ENCODE measurements at places on chromosomes 1 and 21. TPM values are rescaled to one million over a fixed set of nuclear protein-coding genes. Genes with fewer than 3 reads are reported as not detected.

EXO1 gene
- 1.2 TPM for total RNA-seq

C1orf94 gene
- total RNA-seq = 0.72 TPM

- no peak for DNase-seq
Observed at GRCh38 chr1:151579436-151580225, 32.2 kb upstream of the SNX27 start.

ATP5PO gene
- total RNA-seq = 50.8 TPM

DNA sequence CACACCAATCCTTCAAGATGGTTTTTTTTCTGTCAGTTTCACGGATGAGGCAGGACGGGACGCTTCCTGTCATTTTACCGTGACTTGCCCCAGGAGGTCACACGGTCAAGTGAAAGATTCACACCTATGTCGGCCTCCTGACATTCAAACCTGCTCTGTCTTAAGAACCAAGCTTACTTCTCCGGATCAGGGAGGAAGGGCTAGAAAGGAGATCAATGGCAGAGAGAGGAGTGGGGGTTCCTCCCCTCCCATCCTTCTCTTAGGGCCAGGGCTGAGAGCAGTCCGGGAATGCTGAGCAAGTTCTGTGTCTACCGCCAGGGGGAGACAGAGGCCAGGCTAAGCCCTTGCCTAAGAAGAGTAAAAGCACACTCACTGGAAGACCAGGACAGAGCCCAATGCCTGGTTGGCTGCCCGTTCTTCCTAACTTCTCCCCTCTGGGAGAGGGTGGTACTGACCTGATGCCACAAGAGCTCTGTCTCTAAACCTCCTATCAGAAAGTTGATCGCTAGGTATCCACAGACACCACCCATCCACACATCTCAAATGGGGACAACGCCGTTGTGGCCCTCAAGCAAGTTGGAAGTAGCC lies 1.1 kb upstream of the PPM1J start:
- peak; percentile 95 for DNase-seq

PTBP2 gene
- 31.5 TPM for total RNA-seq

- no peak for DNase-seq
Observed at GRCh38 chr1:115665319-115666096, 23.7 kb downstream of the VANGL1 start.

- peak; percentile 44 for DNase-seq
Observed at GRCh38 chr1:31154000-31154631, 85.6 kb downstream of the NKAIN1 start.

DNA sequence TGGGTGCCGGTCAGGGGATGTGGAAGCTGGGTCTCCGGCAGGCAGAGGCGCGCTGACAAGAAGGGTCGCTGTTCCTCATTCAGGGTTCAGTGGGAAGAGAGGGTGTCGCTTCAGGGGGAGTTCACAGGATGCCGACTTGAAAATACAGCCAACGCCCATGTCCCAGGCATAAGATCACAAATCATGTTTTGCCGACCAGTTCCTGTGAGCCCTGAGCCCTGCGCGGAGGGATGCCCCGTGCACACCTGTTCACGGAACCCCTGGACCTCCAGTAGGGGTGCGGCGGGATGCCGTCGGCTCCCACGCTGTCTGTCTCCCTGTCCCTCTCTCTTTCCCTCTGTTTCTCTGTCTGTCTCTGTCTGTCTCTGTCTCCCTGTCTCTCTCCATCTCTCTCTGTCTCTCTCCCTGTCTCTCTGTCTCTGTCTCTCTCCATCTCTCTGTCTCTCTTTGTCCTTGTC lies 26.8 kb downstream of the TP73 start:
- DNase-seq = no peak

PAQR6 gene
- not detected for total RNA-seq

DNA sequence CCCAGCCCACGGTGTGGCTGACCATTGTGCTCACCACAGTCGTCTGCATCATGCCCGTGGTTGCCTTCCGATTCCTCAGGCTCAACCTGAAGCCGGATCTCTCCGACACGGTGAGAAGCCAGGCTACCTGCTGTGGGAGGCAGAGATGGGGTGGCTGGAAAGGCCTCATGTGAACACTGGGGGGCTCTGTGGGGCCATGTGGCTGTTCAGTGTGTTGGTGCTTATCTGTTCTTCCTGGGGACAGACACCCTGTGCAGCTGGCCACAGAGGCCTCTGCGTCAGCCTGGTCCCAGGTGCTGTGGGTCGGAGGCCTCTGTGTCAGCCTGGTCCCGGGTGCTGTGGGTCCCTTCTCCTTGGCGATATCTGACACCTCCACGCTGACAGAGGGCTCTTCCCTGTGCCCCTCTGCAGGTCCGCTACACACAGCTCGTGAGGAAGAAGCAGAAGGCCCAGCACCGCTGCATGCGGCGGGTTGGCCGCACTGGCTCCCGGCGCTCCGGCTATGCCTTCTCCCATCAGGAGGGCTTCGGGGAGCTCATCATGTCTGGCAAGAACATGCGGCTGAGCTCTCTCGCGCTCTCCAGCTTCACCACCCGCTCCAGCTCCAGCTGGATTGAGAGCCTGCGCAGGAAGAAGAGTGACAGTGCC lies 23.2 kb downstream of the ATP8B2 start:
- no peak for DNase-seq

DNA sequence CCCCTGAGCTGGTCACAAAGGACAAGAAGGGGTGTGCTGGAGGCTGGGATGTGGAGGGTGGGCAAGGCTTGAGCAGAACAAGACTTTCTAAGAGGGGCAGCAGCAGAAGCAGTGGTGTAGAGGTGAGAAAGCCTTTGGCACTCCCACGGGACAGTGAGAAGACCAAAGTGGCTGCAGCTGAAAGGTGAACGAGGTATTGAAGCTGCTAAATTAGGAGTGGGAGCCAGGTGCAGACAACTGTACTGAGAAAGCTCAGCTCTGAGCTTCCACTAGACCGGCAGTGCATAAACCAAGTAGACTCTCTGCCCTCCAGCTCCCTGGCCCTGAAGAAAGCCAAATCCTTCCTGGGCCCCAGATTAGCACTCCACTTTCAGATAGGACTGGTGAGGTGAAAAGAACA lies 93.0 kb downstream of the VWA5B1 start:
- DNase-seq = no peak

RIMS3 gene
- 5.8 TPM for total RNA-seq

DNA sequence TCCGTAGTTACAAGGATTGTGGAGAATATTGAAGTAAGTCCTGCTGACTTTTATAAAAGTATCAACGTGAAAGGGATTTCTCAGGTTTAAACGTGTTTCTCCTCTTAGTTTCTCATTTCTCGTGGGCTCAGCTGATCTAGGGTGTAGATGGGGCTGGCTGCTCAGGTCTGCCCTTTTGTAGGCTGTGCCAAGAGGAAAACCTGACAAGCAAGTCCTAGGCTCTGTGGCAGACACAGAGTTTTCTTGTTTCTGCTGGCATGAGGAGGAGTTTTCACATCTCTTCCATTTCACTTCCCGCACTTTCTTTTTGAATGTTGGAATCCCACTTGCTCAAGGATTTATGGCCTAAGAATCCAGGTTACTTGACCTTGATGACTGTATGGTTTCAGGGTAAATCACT lies 14.8 kb downstream of the VPS13D start:
- DNase-seq = no peak

DNA sequence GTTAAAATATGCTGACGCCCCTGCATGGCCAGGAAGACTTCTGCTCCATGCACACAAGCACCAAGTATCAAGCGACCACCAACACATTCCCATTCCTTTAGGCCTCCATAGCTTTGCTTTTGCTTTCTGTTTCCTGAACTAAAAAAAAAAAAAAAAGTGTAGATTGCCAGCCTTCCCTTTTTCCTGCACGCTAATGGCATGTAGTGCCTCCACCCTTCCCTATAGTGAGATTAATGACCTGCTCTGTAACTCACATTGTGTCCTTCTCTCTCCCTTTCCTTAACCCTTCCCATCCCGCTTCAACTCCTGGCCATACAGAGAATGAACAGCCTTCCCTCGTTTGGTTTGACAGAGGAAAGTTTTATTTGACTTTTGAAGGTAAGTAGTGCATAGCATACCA lies 57.1 kb upstream of the DYNLT5 start:
- DNase-seq = peak; percentile 14

- DNase-seq = no peak
Observed at GRCh38 chr1:112272101-112272772, 123.8 kb upstream of the CTTNBP2NL start.

- no peak for DNase-seq
Observed at GRCh38 chr1:34683616-34684015, 71.2 kb upstream of the GJB5 start.

DNA sequence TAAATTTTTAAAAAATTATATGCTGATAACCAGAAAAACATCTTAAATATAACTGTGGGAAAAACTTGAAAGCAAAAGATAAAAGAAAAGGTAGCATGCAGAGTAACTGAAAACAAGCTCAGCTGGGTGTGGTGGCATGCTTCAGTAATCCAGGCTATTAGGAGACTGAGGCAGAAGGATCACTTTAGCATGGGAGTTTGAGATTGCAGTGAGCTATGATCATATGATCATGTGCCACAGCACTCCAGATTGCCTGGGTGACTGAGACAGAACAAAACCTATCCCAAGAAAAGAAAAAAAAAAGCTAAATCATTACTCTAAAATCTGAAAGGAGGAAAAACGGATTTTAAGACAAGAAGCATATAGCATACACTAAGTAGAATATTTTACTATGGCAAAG lies 1624.0 kb downstream of the AMY1C start:
- peak; percentile 36 for DNase-seq

IL20 gene
- 2.2 TPM for total RNA-seq

SPAG17 gene
- total RNA-seq = 4.1 TPM

DNA sequence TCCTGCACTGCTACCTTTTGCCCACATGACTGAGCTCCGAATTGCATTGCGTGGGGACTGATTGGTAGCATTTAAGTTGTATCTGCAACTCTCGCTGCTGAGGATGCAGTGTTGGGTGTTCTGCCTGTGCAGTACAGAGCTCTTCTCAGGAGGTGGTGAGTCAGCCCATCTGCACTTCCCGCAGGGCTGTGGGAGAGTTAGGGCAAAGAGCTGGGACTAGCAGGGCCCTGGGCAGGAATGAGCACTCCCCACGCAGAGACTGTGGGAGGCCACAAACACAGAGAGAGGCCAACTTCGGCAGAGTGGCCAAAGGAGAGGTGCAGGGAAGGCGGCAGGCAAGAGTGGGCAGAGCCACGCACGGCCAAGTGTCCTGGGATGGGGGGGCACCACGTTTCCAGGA lies 244.7 kb downstream of the SIPA1L2 start:
- peak; percentile 83 for DNase-seq

FCER1A gene
- total RNA-seq = 2.9 TPM

DNA sequence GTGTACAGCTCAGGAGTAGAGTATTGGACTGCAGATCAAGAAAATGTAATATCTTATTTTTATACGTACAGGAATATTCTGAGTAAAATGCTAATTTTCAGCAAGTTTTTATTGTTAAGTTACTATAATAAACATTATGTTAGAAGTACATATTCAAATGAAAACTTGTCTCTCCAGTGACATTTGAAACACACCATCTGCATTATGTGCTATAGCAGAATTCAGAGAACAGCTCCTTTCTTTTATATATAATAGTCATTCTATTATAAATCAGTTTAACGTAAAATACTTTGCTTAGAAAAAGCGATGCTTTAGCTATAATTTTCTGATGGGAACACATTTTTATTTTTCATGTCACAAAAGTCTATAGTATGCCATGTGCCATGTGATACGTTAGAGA lies 249.0 kb downstream of the PTPRC start:
- DNase-seq = no peak

- DNase-seq = no peak
Observed at GRCh38 chr21:42388740-42389448, 7.0 kb downstream of the TMPRSS3 start.

DNA sequence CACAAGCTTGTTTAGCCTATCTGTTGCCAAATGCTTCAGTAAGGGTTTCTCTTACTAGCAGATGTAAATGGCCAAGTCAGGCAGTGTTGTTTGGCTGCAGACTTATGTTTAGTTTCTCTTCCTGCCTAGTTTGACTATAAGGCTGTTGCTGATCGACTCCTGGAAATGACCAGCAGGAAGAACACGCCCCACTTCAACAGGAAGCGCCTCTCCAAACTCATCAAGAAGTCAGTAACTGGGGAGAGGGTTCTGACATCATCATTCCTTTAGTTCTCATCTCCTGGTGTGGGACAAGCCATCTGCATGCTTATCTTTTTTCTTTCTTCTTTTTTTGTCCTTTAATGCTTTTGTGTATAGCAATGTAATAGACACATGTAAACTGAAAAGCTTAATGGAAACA lies 25.1 kb downstream of the RRP1B start:
- DNase-seq = no peak

DNA sequence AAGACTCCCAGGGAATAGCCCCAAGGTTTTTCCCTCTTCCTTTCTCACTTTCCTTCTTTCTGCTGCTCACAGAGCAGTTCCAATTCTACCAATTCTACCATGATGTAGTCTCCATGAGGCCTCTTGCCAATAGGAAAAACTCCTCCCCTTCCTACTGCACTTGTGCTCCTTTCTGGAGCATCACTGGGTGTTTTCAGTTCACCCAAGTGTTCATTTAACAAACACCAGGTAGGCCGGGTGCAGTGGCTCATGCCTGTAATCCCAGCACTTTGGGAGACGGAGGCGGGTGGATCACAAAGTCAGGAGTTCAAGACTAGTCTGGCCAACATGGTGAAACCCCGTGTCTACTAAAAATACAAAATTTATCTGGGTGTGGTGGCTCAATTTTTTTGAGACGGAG lies 26.6 kb upstream of the H3-3A start:
- DNase-seq = no peak

- no peak for DNase-seq
Observed at GRCh38 chr1:113834716-113835115, 22.4 kb upstream of the RSBN1 start.

TCHHL1 gene
- total RNA-seq = 6.5 TPM

- peak; percentile 73 for DNase-seq
Observed at GRCh38 chr1:201505503-201505890, 1.4 kb downstream of the CSRP1 start.

GRCh38 chr1:1069711-1070676 lies 4.1 kb downstream of the RNF223 start:
- no peak for DNase-seq

DNA sequence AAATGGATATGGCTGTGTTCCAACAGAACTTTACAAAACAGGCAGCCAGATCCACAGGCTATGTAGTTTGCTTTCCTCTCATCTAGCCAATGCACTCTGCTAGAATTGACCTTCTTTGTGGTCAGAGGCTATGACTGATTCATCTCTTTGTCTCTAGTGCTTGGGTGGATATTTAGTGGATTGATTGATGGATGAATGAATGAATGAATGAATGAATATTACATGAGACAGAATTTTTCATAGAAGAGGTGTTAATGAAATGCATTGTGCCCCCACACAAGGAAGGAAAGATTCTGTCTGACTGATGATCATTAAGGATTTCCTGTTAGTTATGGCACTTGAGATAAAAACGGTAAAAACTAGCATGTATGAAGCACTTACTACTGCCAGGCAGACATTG lies 50.5 kb upstream of the ZYG11A start:
- no peak for DNase-seq

Measured in umbilical cord (tissue), 2 donors.